Choroid plexus epithelial cell (primary cell): ENCODE measurements at places on chromosomes 1 and 21.

DNA sequence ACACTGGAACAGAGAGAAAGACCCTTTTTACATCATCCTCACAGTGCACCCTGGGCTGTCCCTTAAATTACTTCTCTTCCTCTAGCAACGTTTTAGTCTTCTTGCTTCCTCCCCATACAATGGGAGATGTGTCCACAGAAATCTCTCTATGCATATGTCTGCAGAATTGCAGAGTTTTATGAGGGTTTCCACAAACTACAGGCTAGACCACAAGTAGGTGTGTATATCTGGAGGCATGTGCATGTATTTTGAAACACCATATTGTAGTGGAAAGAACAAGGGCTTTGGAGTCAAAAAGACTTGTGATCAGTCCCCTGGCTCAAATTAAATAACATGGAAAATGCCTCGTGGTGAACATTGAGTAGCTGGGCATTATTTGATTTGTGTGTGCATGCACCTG lies 121.3 kb upstream of the IPO9 start:
- no peak for DNase-seq

DNA sequence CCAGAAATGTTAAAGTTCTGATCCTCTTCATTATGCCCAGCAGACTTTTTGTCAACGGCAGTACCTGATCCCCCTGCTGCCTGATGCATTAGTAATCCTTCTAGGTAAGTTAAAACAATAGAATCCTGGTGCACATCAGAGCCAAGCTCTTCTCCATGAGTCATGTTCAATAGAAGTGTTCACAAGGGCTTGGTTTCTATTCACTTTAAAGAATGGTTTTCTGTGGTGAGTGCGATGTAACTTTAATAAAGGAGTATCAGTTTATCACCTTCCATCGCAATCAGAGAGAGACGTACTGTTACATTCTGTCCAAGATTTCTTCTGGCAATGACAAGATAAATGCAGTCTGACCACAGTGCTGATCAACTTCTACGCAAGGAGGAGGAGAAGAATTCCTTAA lies 96.8 kb downstream of the NRIP1 start:
- no peak for DNase-seq

GRCh38 chr21:26909972-26910371 lies 56.9 kb downstream of the ADAMTS5 start:
- peak; percentile 70 for DNase-seq

DNA sequence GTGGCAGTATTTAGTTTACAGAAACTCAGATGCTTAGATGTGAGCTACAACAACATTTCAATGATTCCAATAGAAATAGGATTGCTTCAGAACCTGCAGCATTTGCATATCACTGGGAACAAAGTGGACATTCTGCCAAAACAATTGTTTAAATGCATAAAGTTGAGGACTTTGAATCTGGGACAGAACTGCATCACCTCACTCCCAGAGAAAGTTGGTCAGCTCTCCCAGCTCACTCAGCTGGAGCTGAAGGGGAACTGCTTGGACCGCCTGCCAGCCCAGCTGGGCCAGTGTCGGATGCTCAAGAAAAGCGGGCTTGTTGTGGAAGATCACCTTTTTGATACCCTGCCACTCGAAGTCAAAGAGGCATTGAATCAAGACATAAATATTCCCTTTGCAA lies 59.7 kb upstream of the ZNF326 start:
- DNase-seq = no peak

DNA sequence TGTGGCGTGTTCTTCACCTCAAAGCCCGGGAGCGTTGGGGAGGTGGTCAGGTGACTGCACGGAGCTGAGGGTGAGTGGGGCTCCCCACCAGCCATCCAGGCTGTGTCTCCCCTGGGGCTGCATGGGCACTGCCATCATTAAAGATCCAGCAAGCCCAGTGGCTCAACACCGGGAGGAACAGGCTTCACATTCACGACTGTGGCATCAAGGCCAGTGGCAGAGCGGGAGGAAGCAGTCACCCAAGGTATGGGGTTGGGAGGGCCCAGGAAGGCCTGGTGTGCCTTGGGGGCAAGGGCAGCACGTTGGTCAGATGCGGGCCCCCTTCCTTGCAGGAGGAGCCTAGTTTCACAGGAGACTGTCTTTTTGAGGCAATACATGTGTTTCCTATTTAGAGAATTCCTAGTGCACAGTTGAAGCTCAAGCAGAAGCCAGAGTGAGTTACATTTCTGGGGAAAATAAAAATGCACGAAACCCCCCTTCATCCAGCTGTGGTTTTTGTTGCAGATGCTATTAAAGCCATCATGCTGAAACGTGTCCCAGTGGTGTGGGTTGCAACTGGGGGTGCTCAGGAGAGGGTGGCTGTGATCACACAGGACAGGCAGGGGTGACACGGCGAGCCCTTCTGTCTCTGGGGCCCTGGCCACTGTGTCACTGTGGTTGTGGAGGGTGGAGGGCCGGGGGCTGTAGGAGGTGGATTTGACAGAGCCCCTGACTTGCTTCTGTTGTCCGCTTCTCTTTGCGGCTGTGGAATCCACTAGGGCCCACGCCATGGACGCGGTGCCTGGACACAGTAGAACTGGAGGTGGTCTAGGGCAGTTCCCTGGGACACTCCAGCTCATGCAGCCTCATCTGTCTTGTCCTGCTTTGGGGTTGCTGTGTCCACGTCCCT lies 34.1 kb downstream of the SNAP47 start:
- no peak for DNase-seq

DNA sequence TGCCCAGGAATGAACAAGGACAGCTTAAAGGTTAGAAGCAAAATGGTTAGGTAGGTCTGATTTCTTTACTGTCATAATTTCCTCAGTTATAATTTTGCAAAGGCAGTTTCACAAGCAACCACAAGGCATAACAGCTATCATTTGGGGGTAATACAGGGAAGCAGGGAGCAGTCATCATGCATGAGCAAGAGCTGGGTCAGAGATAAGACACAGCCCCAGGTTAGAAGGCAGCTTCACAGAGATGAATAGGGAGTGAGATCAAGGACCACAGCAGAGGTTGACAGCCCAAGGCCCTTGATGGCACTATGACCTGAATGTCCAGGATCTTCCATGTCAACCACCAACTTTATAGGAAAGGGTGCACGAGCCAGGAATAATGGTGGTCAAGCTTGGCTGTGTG lies 9.0 kb upstream of the CSRP1 start:
- no peak for DNase-seq

GRCh38 chr1:226988334-226988666 lies 48.2 kb downstream of the COQ8A start:
- DNase-seq = no peak

GRCh38 chr21:15140321-15141019 lies 75.7 kb upstream of the NRIP1 start:
- DNase-seq = peak; percentile 26

GRCh38 chr1:234755449-234755863 lies 145.5 kb upstream of the IRF2BP2 start:
- peak; percentile 85 for DNase-seq
